ENCODE measurements at places on chromosomes 16 and 17. TPM values are rescaled to one million over a fixed set of nuclear protein-coding genes. Genes with fewer than 3 reads are reported as not detected.

Gene EFCAB13
- total RNA-seq = 7.8 TPM

GRCh38 chr16:30910427-30911029 lies 12.8 kb upstream of the FBXL19 start:
- no peak for DNase-seq

- no peak for DNase-seq
These were observed 70.5 kb downstream of the NDEL1 start for GRCh38 chr17:8506145-8506544.

- DNase-seq = no peak
These were observed 5.6 kb downstream of the KIAA0513 start for GRCh38 chr16:85033171-85033570.

Gene KRTAP1-1
- not detected for total RNA-seq

DNA sequence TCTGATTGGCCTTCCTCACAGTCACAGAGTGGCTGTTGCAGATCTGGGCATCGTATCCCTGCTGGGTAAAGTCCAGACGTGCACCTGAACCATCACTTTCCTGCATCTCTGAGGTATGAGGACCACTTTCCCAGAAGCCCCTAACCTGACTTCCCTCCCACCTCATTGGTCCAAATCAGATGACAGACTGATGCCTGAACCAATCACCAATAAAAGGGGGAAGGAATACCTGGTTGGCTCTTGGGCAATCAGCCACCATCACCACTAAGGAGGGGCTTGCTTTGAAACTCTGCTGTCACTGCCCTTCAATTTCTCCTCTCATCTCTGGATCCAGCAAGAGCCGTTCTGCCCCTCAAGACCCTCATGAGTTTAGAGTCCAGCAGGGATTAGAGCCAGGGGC lies 13.6 kb upstream of the WFDC1 start:
- DNase-seq = no peak

Gene MPG
- total RNA-seq = 53.1 TPM

Data from activated CD4-positive, alpha-beta memory T cell treated with anti-CD3 and anti-CD28 coated beads for 36 hours (primary cell).